Sigmoid colon (tissue), 7 donors: ENCODE measurements at places on chromosomes 3 and 15. TPM values are rescaled to one million over a fixed set of nuclear protein-coding genes. Genes with fewer than 3 reads are reported as not detected.

FANCD2OS gene
- not detected for total RNA-seq

CAND2 gene
- total RNA-seq = 14.4 TPM

FOXB1 gene
- total RNA-seq = not detected

TUSC7 gene
- total RNA-seq = not detected

SHF gene
- 28.5 TPM for total RNA-seq

MORC1 gene
- total RNA-seq = not detected

FES gene
- total RNA-seq = 29.3 TPM
